ENCODE measurements at places on chromosomes 12 and 14.

GRCh38 chr14:95044463-95045105 lies 112.7 kb downstream of the DICER1 start:
- no peak for DNase-seq

GRCh38 chr12:109999983-110000505 lies 814 bp downstream of the ANKRD13A start:
- no peak for DNase-seq

DNA sequence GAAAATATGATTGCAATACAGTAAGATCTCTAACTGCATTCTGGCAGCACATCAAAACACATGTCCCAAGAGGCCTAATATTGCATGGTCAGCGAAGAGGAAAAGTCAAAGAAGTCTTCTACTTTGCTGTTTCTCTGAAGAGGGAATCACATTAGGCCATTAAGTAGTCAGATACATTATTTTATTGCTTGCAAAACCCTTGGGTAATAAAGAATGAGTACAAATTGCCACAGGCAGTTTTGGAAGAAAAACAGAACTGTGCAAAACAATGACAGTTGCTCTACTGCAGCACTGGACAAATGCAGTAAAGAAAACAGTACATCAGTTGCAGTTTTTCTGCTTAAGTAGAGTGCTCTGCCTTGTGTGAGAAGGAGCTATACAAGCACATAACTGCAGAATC lies 211.9 kb downstream of the MED13L start:
- DNase-seq = no peak

DNA sequence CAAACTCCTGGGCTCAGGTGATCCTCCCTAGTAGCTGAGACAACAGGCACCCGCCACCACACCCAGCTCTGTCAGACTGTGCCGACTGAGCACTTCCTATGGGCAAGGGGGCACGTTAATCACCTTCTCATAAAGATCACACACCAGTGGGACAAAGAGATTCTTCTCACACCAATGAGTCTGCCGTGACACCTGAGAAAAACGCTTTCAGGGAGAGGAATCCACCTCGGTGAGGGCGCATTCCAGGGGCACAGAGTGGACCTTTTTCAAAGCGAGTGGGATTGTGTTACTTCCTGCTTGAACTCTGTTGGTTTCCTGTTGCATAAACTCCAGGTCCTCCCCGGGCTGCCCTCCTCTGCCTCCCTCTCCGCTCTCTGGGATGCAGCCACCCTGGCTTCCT lies 17.5 kb upstream of the SCARB1 start:
- no peak for DNase-seq

- no peak for DNase-seq
These were observed 1089.5 kb downstream of the BCL11B start for GRCh38 chr14:98182393-98183055.

DNA sequence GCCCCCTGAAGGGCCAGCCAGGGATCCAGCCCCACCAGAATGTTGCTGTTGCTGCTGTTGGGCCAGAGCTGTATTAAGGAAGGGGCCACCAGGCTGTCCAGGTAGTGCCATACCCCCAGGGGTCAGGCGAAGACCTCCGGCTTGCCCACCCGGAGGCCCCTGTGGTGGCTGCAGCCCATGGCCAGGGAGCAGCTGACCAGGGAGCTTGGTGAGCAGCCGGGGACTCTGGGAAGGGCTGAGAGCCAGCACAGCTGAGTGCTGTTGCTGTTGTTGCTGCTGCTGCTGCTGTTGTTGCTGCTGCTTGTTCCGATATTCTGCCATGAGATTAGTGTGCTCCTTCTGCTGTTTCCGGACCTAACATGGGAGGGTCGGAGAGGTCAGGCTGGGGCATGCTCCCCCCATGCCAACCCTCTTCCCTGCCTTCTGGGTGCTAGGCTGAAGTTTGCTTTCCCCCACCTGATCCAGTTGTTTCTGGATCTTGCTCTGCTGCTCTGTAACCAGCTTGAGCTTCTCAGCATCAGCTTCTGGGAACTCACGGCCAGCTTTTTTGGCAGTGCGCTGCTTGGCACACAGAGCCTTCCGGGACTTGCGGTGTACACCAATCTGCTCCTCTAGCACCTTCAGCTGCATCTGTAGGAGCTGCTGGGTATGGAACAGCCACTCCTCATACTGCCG lies 15.2 kb upstream of the PRKAG1 start:
- DNase-seq = no peak

DNA sequence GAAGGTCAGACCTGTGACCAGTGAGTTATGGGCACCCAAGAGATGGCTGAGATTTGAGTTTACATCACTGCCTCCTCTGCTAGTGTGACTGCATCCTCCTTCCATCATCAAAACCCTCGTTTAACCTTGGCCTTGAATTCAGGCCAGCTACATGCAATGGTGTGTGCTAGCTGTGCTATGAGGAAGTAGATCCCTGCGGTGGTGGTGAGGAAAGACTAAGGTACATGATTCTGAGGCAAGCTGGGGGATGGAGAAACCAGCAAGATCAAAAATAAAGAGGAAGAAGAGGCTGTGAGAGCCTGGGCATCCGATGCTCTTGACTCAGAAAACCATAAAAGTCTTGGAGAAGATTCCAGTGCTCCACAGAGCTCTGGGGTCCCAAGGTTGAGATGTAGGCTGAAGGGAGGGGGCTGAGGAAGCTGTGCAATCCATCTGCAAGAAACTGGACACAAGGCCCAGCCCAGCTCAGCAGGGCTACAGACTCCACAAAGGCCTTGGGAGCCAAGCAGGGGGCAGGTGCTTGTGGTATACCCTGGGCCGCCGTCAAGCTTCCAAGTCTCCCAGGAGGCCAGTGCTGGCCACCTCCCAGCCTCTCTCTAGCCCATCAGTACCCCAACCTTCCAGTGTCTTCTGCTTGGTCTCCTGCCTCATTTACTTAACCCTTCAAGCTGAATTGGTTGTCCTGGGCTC lies 774.8 kb downstream of the VRK1 start:
- DNase-seq = no peak

DNA sequence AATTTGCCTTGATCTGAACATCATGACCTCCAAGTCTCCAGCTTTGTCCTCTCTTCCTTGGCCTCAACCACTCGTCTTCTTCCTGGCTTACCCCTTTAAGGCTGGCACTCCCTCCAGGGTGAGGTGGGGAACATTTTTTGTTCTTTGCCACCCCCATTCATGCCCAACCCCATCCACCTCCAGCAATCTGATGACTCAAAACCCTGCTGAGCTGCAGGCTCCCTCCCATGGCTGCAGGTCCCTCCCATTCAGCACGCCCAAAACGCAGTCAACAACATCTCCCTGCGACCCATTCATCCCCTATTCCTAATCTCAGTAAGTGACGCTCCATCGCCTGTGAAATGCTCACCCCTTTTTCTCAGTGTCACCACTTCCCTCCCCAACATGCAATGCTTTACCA lies 138.8 kb upstream of the PRMT8 start:
- DNase-seq = no peak

DNA sequence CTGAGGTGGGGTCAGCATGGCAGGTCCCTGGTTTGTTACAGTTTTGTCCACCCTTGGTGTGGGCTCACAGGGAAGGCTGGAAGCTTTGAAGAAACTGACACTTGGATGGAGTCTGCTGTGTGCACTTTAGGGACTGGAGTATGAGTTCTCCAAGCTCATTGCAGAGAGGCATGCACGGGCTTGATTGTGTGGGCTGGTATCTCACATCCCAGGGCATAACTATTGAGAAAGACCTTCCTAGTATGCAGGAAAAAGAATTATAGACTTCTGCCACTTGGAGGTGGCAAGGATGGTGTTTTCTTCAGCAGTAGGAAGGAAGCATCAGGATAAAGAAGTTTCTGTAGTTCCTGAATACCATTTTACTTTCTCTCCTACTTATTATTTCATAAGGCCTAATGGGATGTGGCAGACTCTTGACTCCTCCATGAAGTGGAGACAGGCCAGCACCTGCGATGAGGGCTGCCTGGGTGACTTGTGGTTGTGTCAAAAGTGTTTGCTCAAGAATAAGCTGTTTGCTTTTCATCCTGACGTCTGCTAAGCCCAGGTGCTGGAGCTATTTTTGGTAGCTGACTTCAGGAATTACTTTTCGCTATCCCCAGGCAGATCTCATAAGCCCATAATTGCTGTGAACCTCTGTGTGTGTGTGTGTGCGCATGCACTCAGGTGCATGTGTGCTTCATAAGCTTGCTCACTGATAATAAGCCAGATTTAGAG lies 125.8 kb downstream of the KTN1 start:
- no peak for DNase-seq

- no peak for DNase-seq
These were observed 48.6 kb upstream of the ZDHHC17 start for GRCh38 chr12:76715332-76715731.

GRCh38 chr12:89262855-89263552 lies 89.3 kb downstream of the DUSP6 start:
- no peak for DNase-seq

DNA sequence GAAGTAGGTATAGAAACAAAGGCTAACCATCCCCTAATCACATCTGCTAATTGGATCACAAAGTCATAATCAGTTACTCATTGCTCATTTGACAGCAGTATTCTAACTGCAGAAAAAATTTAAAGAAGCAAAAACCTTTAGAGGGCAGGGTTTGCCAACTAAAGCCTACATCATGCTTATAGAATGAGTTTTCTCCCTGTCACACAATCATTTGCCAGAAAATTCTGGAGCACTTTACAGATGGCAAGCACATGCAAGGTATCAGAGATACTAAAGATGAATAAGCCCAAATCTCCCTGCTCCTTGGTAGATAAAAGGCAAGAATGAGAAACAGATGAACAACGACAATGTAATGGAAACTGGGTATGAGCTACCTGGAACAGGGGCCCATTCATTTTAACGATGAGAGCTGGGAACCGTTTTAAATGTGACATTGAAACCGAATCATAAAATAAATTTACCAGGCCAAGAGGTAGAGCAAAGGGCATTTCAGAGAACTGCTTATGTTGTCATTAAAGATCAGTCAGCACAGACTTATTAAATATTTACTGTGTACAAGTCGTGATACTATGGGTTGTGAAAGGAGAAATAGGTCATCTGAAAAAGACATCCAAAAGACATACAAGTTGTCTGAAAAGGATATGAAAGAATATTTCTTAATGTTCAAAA lies 211.4 kb upstream of the ABCD2 start:
- no peak for DNase-seq

DNA sequence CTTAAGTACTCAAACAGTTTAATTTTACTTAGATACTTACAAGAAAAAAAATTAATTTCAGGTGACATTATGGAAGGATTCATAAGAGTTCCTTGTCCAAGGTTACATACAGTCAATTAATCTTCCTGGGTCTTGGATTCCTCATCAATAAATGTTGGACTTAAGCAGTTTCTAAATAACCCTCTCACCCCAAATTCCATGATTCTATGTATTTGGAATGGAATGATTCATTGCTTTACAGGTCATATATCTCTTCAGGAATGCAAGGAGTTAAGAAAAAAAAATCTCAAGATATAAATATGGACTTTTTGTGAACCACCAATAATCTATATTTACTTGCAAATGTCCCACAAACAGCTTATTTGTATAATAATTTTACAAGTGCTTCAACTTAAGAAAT lies 84.2 kb upstream of the BMP4 start:
- no peak for DNase-seq

- DNase-seq = no peak
These were observed 183.6 kb upstream of the CCND2 start for GRCh38 chr12:4089956-4090355.

DNA sequence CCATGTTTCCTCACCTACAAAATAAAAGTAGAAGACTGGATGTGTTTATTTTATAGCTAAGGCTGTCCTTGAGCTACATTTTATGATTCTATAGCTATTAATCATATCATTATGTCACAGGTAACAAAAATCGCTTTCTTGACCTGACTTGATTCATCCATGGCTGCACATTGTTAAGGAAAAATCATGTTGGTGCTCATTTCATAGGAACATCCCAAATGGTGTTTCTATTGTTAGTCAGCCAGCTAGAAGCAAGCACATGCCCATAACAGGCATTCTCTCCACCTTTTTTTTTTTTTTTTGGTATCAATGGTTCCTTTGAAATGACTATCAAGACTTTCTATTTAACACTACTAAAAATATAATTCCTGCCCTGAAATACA lies 45.3 kb upstream of the PTHLH start:
- DNase-seq = no peak

DNA sequence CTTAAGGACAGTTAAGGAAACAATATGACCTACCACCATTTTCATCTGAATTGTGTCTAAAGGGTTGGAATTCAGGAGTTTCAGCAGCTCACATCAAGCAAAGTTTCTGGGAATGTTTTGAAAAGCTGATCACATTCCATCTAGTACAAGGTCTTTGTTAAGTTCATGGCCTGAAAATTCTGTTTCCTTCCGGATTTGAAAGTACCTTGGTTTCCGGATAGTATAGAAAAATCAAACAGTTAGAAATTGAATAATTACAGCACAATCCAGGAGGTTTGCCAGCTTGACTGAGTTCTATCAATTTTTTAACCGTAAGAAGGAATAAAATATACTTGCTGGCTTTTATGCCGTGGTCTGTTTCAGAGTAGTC lies 136.5 kb downstream of the HMGA2 start:
- DNase-seq = no peak

DNA sequence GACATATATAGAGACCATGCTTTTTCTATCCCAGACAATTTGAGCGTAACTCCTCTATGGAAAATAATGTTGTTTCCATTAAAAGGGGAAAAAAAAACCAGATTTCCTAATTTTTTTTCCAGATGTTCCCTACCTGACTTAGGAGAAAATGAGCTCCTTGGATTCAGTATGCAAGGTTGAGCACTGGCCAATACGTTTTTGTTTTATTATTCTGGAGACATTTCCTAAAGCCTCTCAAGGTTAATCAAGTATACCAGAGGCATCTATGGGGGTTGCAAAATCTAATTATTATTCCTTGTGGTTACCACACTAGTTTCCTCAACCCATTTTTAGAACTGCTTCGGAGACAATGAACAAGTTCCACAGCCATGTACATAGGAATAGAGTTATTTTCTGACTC lies 291.3 kb downstream of the SLC16A7 start:
- no peak for DNase-seq

DNA sequence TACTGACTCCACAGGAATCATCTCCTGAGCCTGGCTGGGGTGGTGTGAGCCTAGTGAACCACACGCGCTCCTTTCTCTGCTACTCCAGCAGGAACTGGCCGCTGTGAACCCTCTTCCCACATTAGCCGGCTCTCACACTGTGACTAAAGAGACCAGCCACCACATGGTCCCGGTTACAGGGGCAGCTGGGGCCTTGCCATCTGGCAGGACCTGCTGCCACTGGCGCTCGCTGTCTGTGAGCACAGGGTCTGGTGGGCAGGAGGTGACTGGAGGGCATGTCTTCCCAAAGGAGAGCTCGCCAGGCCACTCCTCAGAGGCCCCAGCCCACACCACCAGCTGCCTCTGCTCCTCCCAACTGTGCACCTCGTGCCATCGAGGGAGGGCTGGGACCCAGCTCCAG lies 99.3 kb downstream of the SINHCAF start:
- DNase-seq = no peak

Measured in substantia nigra (tissue), 51 donors.